Naive B cell (primary cell): ENCODE measurements at places on chromosomes 2 and 18.

- peaks cover 9% of the 10 kb centered on the region for H3K27me3 ChIP-seq
- no peak for DNase-seq
- no peak overlapping the region for H3K4me3 ChIP-seq
- H3K36me3 ChIP-seq = no peaks in the 10 kb centered on the region
- H3K4me1 ChIP-seq = no peaks in the 10 kb centered on the region
Observed at GRCh38 chr2:165406173-165406572, 63.3 kb upstream of the CSRNP3 start.

DNA sequence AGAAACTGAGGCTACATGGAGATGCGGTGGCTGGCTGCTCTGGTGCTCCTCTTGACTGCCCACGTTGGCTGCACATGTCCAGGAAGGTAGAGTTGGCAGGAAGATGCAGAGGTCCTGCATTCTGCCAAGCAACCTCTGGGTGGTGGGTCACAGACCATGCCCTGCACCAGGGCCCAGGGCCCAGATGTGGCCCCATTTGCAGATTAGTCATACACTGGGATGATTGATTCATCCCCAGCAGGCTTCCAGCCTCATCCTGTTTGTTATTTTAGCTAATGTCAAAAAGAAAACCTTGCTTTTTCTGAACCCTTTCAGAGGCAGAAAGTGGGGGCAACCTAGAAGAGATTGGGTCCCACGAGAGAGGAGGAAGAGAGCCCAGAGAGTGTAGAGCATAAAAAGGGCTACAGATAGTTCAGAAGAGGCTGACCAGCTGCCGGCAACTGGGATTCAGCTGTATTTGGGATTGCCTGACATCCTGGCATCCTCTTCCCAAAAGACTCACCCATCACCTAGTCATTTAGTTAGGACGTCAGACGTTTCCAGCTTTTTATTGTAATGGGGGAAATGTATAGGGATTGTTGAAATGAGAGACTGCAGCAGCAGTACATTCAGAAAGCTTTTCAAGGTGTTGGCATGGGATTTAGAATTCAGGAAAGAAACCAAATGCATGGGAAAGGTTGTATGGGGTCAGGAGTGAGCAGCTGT is 101.9 kb downstream of the CTIF start:
- peaks cover 32% of the 10 kb centered on the region for H3K36me3 ChIP-seq
- H3K4me1 ChIP-seq = no peaks in the 10 kb centered on the region

DNA sequence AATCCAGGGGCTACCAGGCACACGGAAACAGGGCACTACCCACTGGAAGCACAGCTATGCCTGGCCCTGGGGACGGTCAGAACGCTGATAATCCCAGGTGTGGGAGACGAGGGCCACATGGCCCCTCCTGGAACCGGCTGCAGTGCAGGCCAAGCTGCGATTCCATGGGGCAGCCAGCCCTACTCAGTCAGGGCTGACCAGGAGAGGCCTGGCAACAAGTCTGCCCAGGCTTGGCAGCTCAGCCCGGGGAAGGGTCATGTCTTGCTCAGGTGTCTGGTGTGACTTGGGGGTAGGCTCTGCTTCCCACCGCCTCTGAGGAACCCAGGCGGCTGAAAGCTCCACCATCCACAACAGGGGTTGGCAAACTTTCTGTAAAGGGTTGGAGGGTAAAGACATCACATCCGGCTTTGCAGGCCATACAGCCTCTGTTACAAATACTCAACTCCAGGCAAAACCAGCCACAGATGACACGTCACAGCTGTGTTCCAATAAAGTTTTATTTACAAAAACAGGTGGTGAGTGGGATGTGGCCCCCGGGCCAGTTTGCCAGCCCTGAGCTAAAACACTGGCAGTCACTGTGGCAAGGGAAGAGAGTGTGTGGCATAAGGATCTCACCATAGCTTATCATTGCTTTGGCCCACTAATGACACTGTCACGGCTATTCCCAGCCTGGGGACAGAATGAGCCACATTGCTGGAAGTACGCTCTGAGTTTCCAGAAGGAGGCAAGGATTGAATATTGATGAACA is 85.2 kb downstream of the NDUFA10 start:
- peaks cover 5% of the 10 kb centered on the region for H3K4me1 ChIP-seq
- peaks cover under 1% of the 10 kb centered on the region for H3K27me3 ChIP-seq
- no peak overlapping the region for H3K27ac ChIP-seq
- DNase-seq = no peak
- peaks cover 2% of the 10 kb centered on the region for H3K36me3 ChIP-seq
- H3K4me3 ChIP-seq = no peak overlapping the region

DNA sequence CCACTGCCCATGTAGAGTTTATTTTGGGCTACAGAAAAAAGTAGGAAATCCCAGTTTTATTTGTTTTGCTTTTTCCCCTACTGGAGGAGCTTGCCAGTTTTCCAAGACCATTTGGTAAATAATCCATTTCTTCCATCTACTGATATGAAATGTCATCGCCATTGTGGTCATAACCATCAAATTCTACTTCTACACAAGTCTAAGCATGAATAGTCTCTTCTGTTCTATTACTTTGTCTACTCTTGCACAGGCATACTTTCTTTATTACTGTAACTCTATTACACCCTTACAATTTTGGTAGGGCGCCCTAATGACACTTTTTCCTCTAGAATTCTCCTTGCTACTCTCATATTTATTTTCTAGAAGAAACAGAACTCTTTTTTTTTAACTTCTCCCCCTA is 120.7 kb downstream of the ATAD2B start:
- H3K36me3 ChIP-seq = no peaks in the 10 kb centered on the region
- DNase-seq = no peak

DNA sequence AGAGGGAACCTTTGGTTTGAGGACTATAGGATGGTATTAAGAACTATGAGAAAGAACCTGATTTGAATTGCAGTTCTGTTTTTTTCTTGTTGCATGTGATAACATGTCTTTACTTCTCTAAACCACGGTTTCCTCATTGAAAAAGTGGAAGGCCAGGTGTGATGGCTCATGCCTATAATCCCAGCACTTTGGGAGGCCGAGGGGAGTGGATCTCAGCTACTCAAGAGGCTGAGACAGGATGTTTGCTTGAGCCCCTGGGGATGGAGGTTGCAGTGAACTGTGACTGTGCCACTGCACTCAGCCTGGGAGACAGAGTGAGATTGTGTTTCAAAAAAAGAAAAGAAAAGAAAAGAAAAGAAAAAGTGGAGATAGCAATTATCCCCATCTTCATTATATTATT is 32.3 kb downstream of the SCN9A start:
- no peaks in the 10 kb centered on the region for H3K27me3 ChIP-seq
- H3K4me1 ChIP-seq = no peaks in the 10 kb centered on the region
- no peak overlapping the region for H3K27ac ChIP-seq
- no peak for DNase-seq
- no peak overlapping the region for H3K4me3 ChIP-seq

- H3K36me3 ChIP-seq = peaks cover 19% of the 10 kb centered on the region
- peaks cover 16% of the 10 kb centered on the region for H3K4me1 ChIP-seq
- no peak for DNase-seq
- peak overlapping the region; percentile 22 for H3K27ac ChIP-seq
- H3K4me3 ChIP-seq = peak overlapping the region; percentile 42
Observed at GRCh38 chr2:37262522-37262921, 31.1 kb downstream of the NDUFAF7 start.

DNA sequence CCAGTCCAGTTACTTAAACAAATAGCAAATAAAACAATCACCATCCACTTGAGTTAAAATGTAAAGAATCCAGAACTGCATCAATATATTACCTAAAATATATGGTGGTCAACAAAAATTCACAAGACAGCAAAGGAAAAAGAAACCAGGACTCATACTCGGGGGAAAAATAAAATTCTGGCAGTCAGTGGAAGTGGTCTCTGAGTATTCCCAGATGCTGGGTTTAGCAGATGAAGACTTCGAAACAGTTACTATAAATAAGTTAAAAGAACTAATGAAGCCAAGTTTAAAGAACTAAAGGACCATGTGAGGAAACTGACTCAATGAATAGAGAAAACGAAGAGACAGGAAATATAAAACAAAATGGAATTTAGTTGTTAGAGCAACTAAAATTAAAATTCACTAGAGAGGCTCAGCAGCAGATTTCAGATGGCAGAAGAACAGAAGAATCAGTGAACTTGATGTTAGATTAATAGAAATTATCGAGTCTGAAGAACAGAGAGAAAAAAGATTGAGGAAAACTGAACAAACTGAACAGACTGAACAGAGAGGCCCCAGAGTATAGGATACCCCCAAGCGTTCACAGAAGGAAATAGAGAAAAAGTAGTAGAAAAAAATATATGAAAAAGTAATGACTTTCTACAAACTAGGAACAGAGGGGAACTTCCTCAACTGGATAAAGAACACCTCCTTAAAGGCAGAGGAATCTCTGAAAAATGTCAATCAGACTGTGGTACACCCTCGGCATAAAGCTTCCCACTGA is 27.9 kb downstream of the MGAT4A start:
- peaks cover 16% of the 10 kb centered on the region for H3K4me1 ChIP-seq
- H3K36me3 ChIP-seq = no peaks in the 10 kb centered on the region
- no peaks in the 10 kb centered on the region for H3K27me3 ChIP-seq
- H3K27ac ChIP-seq = no peak overlapping the region
- DNase-seq = no peak
- no peak overlapping the region for H3K4me3 ChIP-seq

DNA sequence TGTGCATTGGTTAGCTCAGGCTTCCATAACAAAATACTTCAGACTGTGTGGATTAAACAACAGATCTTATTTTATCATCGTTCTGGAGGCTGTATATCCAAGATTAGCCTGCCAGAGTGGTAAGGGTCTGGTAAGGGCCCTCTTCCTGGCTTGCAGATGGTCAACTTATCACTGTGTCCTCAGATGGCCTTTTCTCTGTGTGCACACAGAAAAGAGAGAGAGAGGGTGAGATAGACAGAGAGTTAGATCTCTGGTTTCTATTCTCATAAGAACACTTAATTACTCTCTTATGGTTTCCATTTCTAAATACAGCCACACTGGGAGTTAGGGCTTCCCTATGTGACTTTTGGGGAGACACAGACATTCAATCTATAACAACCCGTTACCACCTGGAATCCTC is 1003.5 kb downstream of the TSN start:
- no peak overlapping the region for H3K4me3 ChIP-seq
- no peak overlapping the region for H3K27ac ChIP-seq
- H3K27me3 ChIP-seq = no peaks in the 10 kb centered on the region
- DNase-seq = no peak
- H3K4me1 ChIP-seq = no peaks in the 10 kb centered on the region

GRCh38 chr2:177897278-177897677 is 175.3 kb downstream of the PDE11A start:
- no peaks in the 10 kb centered on the region for H3K36me3 ChIP-seq
- H3K4me1 ChIP-seq = no peaks in the 10 kb centered on the region
- H3K27me3 ChIP-seq = peaks cover 6% of the 10 kb centered on the region
- H3K4me3 ChIP-seq = no peak overlapping the region

DNA sequence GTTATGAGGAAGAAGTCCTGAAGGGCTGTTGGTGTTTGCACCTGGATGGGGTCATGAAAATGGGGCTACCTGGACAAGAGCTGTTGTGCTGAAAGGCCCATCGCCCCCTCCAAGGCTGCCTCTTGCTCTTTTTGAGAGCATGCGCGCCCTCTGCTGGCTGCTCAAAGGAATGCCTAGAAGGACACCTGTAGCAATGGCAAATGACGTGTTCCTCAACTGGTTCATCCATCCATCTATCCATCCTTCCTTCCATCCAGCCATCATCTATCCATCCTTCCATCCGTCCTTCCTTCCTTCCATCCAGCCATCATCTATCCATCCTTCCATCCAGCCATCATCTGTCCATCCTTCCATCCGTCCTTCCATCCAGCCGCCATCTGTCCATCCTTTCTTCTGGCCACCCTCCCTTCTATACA is 17.2 kb upstream of the RPL31 start:
- DNase-seq = peak; percentile 61
- H3K27me3 ChIP-seq = peaks cover 14% of the 10 kb centered on the region
- peaks cover 4% of the 10 kb centered on the region for H3K4me1 ChIP-seq
- no peak overlapping the region for H3K4me3 ChIP-seq
- H3K36me3 ChIP-seq = no peaks in the 10 kb centered on the region
- H3K27ac ChIP-seq = peak overlapping the region; percentile 16

DNA sequence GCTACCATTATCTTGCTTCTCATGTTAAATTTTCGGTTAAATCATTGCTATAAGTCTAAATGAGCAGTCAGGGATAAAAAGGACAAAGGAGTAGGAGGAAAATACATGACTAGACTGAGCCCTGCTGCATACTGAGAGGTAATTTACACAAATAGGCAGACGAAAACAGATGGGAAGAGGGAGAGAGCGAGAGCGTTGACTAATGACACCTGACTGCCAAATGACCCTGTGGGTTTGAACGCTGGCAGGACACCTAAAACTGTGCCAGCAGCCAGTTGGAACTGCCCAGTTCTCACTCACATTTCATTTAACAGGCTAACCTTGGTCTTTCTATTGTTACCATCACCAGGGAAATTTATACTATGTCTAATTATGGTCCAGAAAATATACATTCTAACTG is 978.2 kb downstream of the CPS1 start:
- H3K36me3 ChIP-seq = no peaks in the 10 kb centered on the region
- H3K4me3 ChIP-seq = no peak overlapping the region
- no peaks in the 10 kb centered on the region for H3K27me3 ChIP-seq
